ENCODE measurements at places on chromosomes 12 and 14.

- no peak for DNase-seq
These were observed 33.3 kb upstream of the TBX5 start for GRCh38 chr12:114439261-114439683.

- no peak for DNase-seq
These were observed 147.4 kb upstream of the EGLN3 start for GRCh38 chr14:34098045-34098984.

- DNase-seq: no peak
These were observed 264.7 kb downstream of the ZFP36L1 start for GRCh38 chr14:68528040-68528687.

- no peak for DNase-seq
These were observed 214.1 kb upstream of the FLRT2 start for GRCh38 chr14:85315733-85316290.

GRCh38 chr14:90491221-90491885, 94.5 kb downstream of the CALM1 start:
- DNase-seq: no peak

GRCh38 chr12:2613326-2614073, 181.3 kb upstream of the FKBP4 start:
- no peak for DNase-seq

GRCh38 chr12:71694099-71694820, 8.4 kb downstream of the TMEM19 start:
- no peak for DNase-seq

- no peak for DNase-seq
These were observed 1.2 kb downstream of the GLIPR1 start for GRCh38 chr12:75481774-75482173.

- DNase-seq: no peak
These were observed 19.4 kb downstream of the ATP6V0A2 start for GRCh38 chr12:123731596-123731995.

DNA sequence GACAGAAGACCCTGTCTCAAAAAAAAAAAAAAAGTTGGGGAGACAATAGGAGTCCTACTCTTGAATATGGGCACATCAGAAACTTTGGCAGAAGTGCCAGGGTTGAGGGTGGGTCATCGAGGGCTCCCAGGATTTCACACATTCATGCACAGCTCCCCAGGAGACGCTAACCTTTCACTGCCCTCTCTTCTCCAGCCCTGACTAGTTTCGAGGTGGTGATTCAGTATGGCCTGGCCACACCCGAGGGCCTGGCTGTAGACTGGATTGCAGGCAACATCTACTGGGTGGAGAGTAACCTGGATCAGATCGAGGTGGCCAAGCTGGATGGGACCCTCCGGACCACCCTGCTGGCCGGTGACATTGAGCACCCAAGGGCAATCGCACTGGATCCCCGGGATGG, 29.4 kb upstream of the LRP1-AS start:
- DNase-seq: no peak

- no peak for DNase-seq
These were observed 4.8 kb downstream of the USP44 start for GRCh38 chr12:95546491-95546813.

DNA sequence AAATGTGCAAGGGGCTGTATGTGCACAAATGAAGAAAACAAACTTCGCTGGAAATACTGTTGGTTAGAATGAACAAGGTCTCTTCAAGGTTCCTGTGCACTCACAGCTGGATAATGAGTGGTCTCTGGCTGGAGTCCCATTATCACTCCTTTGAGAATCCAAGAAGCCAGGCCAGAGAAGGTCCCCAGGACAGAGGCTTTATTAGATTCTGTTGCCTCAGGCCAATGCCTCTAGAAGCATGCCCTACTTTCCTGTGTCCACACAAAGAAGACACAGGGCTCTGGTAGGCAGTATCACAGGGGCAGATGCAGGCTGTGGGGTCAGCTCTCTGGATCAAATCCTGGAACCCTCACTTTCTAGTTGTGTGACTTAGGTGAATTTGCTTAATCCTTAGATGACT, 384.7 kb downstream of the GRIN2B start:
- no peak for DNase-seq

GRCh38 chr14:65198346-65198745, 96.0 kb upstream of the MAX start:
- no peak for DNase-seq

GRCh38 chr12:15446807-15447206, 124.5 kb downstream of the PTPRO start:
- no peak for DNase-seq

GRCh38 chr14:69941768-69942742, 62.8 kb downstream of the SMOC1 start:
- no peak for DNase-seq

DNA sequence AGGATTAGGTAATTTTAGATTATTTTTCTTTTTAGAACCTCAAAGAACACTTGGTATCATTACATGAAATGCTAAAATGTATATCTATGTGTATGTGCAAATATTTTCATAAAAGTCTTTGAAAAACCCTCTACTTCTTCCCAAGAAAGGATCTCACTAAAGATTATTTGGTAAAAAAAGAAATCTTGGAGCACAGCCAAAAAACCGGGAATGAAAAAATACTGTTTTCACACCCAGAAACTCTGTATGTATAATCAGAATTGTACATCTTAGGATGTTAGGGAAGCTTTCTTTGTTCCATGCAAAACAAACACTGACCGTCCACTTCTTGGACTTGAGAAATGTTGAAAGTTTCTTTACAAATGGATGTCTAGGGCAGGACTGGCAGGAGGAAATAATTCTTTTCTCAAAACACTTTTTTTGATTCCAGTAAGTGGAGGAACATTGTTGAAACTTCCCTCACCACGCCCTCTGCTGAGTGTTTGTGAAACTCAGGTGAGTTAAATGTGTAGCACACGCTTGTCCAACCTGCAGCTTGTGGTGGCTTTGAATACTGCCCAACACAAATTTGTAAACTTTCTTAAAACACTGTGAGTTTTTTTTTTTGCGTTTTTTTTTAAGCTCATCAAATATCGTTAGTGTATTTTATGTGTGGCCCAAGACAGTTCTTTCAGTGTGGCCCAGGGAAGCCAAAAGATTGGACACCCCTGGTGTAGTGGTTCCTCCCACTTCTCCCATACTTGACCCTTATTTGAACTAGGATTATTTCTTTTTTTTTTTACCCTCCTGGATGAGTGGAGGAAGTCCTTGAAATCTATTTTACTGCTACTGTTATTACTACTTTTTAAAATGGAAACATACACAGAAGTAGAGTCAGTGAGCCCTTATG, 26.6 kb downstream of the FBXO34 start:
- DNase-seq: no peak

DNA sequence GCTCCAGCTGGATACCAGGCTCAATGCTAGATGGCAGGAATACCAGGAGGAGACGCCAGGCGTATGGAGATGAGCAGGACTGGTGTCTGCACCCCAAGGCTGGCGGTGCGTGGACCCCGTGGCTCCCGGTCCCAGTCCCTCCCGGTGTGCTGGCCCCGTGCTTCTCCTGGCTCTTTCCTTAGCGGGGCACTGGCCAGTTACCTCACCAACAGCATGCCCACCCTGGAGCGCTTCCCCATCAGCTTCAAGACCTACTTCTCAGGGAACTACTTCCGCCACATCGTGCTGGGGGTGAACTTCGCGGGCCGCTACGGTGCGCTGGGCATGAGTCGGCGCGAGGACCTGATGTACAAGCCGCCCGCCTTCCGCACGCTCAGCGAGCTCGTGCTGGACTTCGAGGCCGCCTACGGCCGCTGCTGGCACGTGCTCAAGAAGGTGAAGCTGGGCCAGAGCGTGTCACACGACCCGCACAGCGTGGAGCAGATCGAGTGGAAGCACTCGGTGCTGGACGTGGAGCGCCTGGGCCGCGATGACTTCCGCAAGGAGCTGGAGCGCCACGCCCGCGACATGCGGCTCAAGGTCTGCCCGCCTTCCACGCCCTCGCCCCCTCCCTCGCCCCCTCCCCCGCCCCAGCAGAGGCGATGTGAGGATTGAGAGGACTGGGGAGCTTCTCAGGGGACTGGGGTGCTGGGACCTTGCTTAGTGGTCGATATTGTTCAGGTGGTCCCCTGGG, 14.6 kb downstream of the VASH1 start:
- DNase-seq: no peak

DNA sequence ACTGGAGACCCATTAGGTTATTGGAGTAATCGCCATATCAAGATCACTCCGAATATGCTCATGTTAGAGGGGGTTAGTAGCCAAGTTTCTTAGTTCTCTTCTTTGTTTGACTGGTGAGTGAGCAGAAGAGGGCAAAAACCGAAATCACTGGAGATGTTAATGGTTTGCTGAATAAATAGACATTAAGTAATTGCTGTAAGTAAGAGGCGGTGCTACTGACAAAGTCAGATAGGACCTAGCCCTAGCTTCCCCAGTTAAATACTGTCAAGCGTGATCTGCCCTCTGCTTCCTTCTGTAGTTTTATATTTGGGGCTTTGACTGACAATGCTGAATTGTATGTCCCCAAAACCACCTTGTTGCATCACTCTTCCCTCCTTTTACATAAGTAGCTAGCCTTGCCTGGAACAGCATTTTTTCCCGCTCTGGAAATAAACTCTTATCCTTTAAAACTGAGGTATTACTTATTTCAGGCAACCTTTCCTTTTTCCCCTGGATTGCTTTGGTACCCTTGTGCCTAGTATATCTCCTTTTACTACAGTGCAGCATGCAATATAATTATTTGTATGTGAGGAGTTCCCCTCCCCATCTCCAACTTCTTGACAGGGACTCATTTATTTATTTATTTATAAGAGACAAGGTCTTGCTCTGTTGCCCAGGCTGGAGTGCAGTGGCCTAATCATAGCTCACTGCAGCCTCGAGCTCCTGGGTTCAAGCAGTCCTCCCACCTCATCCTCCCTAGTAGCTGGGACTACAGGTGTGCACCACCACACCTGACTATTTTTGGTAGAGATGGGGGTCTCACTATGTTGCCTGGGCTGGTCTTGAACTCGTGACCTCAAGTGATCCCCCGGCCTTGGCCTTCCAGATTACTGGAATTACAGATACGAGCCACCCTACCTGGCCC, 1.4 kb downstream of the SNRPF start:
- DNase-seq: no peak

GRCh38 chr12:117089463-117089862, 9.8 kb downstream of the TESC start:
- no peak for DNase-seq

GRCh38 chr14:61406675-61407074, 85.3 kb downstream of the PRKCH start:
- DNase-seq: no peak

- no peak for DNase-seq
These were observed 2.2 kb upstream of the KCNH3 start for GRCh38 chr12:49536526-49537071.

DNA sequence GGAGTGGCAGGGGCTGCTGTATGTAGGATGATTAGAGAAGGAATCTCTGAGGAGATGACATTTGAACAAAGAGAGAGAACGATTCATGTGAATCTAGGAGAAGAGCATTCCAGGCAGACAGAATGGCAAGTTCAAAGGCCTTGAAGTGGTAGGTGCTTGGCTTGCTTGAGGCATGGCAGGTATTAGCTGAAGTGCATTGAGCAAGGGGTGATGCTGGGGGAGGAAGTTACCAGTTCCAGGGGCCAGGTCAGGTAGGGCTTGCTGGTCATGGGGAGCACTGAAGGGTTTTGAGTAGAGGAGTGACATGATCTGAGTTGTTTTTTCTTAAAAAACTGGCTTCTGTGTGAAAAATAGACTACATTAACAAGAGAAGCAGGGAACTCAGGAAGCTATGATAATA, 71.8 kb downstream of the SPATS2 start:
- DNase-seq: no peak

DNA sequence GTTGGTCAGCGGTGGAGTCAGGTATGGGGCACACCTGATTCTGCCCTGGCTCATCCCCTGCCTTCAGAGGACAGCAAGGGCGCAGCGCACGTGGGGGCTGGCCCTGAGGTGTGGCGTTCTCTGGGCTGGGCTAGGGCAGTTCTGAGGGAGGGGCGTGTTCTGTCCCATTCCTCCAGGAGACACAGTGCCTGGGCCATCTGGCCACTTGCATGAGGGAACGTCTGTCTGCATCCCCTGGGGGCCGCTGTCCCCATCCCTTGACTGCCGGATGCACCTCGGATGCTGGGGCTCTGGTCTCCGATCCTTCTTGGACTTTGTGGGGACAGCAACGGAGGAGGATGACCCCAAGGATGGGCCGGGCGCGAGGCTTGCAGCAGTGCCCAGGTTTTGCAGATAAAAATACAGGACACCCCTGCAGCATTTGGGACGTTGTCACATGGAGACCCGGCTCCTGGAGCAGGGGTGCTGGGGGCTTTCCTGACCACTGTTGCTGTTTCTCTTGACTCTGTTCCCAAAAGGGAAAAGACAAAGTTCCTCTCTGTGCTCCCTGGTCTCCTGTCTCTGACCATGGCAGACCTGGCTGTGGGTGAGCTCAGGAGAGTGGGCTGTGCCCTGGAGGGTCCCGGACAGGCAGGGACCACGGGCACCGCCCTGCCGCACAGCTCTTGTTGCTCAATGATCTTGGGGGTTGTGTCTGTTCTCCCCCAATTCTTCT, 6.9 kb downstream of the MTA1 start:
- DNase-seq: no peak

DNA sequence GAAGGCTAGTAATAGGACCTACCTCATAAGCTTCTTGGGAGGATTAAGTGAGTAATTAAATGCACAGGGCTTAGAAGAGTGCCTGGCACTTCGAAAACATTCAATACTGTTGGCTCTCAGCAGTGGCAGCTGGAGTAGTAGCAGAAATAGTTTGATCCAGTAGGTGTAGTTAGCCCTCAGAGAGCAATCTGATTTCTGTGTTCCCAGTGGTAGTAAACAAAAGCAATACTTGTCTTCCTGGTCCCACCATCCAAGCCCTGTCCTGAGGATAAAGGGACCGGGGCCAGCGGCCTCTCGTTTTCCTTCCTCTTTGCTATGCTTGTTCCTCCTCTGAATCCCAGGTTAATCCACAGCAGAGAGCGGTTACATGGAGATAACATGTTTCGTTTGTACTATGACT, 131.6 kb downstream of the SAMD4A start:
- no peak for DNase-seq

DNA sequence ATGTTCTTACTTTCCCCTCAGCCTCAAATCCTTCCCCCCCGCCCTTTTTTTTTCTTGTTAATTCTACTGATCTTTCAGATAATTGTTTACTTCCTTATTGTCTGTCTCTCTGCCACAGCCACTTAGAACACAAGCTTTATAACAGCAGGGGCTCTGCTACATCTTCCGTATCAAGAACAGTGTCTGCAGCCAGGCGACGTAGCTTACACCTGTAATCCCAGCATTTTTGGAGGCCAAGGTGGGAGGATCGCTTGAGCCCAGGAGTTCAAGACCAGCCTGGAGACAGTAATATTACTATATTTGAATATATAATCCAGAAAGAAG, 5.4 kb downstream of the SOS2 start:
- no peak for DNase-seq

GRCh38 chr12:91511795-91512420, 329.3 kb upstream of the DCN start:
- no peak for DNase-seq

DNA sequence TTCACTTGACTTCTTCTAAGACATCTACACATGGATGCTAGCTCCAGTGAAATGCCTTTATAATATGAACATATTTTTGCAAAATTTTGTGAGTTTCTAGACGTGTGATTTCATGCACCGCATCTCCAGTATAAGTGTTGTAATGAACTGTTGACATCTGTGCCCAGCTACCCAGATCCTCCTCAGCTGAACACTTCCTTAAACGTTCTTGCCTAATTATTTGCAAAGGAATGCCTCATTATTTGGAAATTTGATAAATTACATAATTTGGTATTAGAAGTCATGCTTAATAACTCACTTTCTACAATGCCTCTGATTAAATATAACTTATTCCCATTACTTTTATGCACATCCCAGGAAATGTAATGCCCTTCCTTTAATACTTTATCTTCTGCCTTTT, 14.0 kb downstream of the OR11G2 start:
- no peak for DNase-seq

- no peak for DNase-seq
These were observed at the start of gene CCDC60 for GRCh38 chr12:119334430-119335170. CCDC60 (plus strand) TSS chr12:119334729; CDS start chr12:119335177, 448 bp downstream.

All from stimulated activated CD4-positive, alpha-beta T cell treated with anti-CD3 and anti-CD28 coated beads, Interleukin-1b, Interleukin-23, amount 100 ng/mL, for 24 hours (primary cell).